ENCODE measurements at places on chromosomes 3 and 15.

DNA sequence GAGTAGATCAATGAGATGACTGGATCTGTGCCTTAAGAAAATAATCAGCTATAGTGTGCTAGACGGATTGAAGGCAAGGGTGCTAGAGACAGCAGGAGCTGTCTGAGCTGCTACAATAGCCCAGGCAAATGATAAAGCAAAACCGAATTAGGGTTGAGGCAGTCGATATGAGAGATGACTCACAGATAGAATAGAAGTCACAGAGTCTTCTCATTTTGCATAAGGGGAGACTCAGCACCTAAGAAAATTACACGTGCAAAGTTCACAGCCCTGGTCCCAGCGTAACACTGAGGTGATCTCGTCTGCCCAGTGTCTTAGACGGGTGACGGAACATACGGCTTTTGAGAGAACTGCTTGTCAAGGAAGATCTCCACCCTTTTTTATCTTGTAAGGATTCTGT, 11.6 kb downstream of the LPP start:
- DNase-seq, result peak; percentile 65

- DNase-seq, result no peak
These were observed 97.5 kb downstream of the RFTN1 start for GRCh38 chr3:16415911-16416476.

DNA sequence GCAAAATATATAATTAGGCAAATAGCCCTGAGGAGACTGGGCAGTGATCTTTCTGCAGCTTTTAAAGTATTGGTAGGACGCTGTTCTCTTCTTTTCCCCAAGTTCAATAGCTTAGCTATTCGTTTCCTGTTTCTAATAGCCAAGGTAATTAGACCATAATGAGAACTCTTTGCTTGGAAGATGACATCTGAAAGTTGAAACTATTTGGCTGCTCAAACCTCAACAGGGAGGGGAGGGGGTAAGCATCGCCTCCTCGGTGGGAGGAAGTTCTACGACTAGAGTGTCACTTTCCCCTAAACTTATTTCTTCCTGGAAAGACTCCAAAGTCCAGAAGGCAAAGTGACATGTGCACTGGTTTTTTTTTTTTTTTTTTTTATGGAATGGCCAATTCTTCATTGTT, 22.8 kb upstream of the ALDH1A3 start:
- DNase-seq, result no peak

GRCh38 chr3:41569632-41570305, 370.5 kb downstream of the CTNNB1 start:
- DNase-seq, result no peak

GRCh38 chr3:13501958-13502790, 22.1 kb downstream of the HDAC11 start:
- DNase-seq, result no peak

GRCh38 chr3:149470381-149470780, 4.1 kb upstream of the TM4SF4 start:
- DNase-seq, result no peak

GRCh38 chr3:191915712-191916111, 454.7 kb downstream of the PYDC2 start:
- no peak for DNase-seq

GRCh38 chr3:4898454-4899313, 80.6 kb upstream of the BHLHE40 start:
- DNase-seq, result peak; percentile 77

DNA sequence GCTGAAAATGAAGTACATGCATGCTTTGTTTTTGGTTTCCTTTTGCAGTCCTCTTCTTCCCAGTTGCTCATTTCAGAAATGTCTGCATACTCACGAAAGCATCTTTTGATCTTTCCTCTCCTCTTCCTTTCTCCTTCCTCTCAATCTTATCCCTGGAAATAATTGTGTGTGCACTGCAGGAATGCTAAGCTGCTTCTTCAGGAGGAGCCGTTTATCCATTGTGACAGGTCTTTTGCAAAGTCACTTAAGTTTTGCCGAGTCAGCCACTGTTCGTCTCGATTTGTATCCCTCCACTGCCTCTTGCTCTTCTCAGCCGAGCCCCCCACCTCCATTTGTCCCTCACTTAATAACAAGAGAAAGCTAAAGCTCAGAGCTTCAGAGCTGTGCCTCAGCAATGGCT, 597.6 kb downstream of the AGBL1 start:
- DNase-seq, result no peak

GRCh38 chr3:12239301-12239700, 49.6 kb upstream of the PPARG start:
- no peak for DNase-seq

DNA sequence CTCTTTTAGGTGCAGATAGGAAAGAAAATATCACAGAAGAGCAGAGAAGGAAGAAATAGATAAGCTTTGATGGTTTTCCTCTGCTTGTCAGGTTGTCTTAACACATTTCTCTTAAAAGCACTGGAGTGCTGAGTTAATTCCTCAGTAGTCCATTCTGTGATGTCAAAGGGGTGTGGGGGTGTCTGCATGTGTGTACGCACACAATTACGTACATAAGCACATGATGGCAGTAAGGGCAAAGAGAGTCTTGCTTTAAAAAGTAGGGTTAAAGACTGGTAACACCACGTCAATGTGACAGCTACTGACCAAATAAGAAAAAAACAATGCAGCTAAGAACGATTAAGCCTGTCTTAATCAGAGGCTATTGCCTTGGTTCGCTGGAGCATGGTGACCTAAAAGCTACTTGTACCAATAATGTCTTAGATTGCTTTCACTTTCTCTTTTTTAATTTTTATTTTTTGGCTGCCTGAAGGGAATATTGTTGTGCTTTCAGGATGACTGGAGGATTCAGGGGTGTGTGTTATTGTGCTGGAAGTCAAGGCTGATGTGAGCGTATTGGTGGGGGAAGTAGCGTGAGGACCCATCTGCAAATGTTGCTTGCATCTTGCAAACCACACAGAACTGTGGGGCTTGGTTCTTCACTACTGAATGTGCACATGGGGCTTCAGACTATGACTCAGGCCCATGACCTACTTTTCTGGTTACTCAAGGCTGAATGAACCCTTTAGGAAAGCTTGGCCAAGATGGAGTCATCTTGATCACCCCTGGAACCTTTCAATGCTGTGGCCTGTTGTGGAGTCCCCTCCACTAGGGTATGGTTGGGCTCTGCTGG, 417.8 kb upstream of the TPM1 start:
- peak; percentile 14 for DNase-seq

DNA sequence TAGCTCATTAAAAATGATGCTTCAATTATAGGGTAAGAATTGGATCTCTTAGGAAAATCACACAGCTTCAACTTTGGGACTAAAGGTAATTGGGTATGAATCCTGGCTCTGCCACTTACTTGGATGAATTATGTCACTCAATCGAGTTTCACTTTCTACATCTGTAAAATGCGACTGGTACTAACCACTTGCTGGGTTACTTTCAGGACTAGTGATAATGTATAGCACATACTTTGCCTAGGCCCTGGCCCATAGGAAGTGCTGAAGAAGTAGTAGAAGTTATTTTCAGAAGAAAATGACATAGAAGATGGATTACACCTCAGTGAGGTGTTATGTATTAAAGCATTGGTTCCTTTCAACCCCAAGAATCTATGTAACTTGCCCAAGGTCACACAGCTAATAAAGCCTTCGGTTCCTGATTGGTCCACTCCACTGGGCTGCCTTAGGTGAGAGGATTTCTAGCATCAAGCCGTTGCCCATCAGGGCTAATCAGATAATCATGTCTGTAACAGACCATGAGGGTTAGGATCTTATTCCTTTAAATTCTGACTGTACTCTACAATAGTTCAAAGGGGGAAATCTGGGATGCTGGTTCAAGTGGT, 29.4 kb upstream of the AP4E1 start:
- peak; percentile 79 for DNase-seq

- no peak for DNase-seq
These were observed 195.8 kb downstream of the TBC1D5 start for GRCh38 chr3:17546500-17547255.

DNA sequence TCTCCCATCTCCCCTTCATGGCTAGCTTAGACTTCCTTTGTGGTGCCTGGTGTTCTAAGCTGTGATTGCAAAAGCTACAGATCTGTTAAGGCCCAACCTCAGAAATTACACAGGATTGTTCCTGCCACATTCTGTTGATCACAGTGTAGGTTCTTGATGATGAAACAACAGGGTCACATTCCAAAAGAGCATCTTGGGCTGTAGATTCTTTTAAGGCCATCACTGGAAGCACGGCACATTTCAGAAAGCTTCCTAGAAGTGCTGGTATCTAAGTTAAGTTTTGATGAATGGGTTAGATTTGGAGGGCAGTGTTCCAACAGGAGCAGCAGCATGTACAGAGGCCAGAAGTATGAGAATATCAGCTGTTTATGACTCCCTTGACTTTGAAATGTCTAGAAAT, 107.5 kb upstream of the SKOR1 start:
- no peak for DNase-seq

GRCh38 chr15:58423831-58424608, 7.8 kb upstream of the LIPC start:
- DNase-seq, result no peak

DNA sequence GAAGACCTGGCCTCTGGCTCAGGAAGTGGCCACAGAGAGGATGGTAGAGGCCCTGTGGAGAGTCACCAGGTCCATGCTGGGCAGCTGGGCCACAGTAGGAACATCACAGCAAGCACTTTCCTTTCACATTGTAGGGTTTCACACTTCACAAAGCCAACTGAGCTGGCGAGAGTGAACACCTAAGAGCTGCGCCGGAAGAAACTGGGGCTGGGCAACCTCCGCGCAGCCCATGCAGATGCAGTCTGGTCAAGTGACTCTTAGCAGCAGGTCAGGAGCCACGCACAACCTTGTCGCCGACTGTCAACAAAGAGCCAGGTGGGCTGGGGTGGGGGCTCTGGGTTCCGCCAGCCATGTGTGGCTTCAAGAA, 15.3 kb upstream of the SHISA5 start:
- no peak for DNase-seq

DNA sequence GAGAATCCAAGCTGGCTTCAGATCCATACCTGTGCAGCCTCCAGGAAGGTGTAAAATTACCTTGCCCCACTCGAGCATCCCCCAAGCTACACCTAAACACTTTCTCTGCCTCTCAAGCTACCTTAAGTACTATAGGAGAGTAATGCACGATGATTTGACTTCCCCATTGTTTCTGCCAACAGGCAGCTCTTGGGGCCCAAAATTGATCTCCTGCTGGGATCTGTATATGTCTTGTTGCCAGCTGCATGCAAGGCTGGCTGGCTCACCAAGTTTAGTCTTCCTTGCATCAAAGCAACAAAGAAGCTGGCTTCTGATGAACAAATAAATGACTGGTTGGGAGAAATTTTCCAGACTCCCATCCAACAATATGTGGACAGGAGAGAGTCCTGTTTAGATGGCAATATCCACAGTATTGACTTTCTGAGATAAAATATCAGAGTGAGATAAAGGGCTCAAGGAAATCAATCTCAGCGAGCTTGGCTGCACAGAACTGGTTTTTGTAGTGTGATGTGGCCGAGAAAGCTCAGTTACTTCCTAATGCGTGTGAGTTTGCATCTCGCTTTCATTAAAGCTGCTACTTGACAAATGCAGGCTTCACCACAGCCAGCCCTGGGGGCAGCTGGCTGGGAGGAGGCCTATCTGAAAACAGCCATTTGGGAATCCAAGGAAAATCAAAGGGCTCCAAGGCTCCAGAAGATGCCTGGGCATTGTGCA, 140.7 kb downstream of the MINAR1 start:
- DNase-seq, result no peak

GRCh38 chr3:178420033-178420432, 116.2 kb upstream of the KCNMB2 start:
- DNase-seq, result peak; percentile 3

GRCh38 chr15:57227899-57228298, 148.4 kb upstream of the CGNL1 start:
- DNase-seq, result no peak

DNA sequence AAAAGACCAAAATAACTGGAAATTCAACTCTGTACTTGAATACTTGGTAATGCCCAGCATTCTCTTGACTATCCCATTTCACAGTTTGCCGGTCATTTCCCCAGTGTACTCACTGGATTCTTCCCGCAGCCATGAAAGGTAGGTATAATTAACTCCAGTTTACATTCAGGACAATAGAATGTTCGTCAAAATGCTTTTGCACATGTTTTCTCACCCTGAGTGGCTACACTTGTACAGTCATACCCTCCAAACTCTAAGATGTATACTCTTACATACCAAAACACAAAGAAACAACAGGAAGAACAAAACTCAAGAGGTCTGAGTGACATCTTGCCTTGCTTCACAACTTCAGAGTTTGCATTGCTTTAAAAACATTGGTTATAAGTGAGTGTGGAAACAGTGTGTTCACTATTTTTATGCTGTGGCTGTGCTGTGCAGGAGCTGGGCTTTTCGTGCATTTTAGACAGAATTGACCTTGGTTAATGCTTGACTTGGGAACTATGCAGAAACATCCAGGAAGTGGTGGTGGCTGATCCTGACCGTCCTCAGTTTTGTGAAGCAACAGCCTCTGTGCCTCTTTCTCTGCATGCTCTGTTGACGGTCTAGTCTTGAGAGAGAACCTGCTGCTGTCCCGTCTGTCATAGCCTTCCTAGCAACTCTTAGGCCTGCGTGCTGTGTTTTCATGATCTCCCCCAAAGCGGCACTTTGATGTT, 90.5 kb downstream of the IGF1R start:
- no peak for DNase-seq

DNA sequence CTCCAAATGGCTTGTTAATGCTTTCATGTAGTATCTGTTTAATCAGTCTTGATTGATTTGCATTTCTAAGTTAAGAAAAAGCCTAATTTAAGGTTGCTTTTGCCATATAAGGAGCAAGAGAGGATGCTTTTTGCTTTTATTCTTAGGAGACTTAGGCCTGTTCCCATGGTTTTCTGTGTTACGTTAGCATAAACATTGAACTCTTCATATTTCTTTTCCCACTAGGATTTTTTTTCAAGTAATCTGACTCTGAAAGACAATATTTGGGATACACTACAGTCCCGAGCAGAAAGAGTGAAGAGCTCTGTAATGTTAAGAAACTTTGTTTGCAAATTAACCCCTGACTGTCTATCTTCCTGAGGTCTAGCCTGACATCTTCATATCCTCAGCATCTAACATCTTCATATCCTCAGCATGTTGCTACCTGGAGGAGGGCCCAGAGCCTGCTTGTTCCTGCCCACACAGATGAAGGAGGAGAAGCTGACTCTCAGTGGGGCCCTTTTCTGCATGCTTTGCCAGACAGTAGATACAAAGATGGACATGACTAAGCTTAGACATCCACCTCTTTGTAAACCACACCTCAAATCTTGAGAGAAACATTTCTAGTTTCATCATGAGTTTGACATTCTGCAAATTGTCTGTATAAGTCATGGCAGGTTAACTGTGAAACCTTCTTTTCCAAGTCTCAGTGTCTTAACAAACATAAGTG, 86.2 kb upstream of the COL6A5 start:
- DNase-seq, result no peak

All from activated CD4-positive, alpha-beta T cell treated with anti-CD3 and anti-CD28 coated beads, Interleukin-2, Interleukin-4, amounts not matched to agents 100 ng/mL and 50 ng/mL, durations not matched to agents 16 hours and 8 hours (primary cell).